ENCODE measurements at places on chromosomes 4 and X. TPM values are rescaled to one million over a fixed set of nuclear protein-coding genes. Genes with fewer than 3 reads are reported as not detected.
A peak's percentile ranks its signal among the peaks of the same experiment; 100 is the strongest.

Gene CAMK2D
- 84.9 TPM for polyA plus RNA-seq

Gene RIBC1
- not detected for polyA plus RNA-seq

Gene MAML3
- polyA plus RNA-seq = 1.4 TPM

Gene MED12
- 10.9 TPM for polyA plus RNA-seq

- H3K4me3 ChIP-seq = no peak overlapping the region
- H3K4me1 ChIP-seq = no peaks in the 10 kb centered on the region
- H3K27me3 ChIP-seq = peaks cover 24% of the 10 kb centered on the region
- no peak overlapping the region for H3K27ac ChIP-seq
These were observed 29.3 kb upstream of the CT47A1 start for GRCh38 chrX:121014826-121015225.

Gene SMIM10L2A
- polyA plus RNA-seq = not detected

- no peak for DNase-seq
- no peaks in the 10 kb centered on the region for H3K27me3 ChIP-seq
- H3K4me3 ChIP-seq = no peak overlapping the region
- no peak overlapping the region for H3K27ac ChIP-seq
- H3K4me1 ChIP-seq = no peaks in the 10 kb centered on the region
These were observed 283.6 kb downstream of the ARHGAP10 start for GRCh38 chr4:148015468-148015867.

DNA sequence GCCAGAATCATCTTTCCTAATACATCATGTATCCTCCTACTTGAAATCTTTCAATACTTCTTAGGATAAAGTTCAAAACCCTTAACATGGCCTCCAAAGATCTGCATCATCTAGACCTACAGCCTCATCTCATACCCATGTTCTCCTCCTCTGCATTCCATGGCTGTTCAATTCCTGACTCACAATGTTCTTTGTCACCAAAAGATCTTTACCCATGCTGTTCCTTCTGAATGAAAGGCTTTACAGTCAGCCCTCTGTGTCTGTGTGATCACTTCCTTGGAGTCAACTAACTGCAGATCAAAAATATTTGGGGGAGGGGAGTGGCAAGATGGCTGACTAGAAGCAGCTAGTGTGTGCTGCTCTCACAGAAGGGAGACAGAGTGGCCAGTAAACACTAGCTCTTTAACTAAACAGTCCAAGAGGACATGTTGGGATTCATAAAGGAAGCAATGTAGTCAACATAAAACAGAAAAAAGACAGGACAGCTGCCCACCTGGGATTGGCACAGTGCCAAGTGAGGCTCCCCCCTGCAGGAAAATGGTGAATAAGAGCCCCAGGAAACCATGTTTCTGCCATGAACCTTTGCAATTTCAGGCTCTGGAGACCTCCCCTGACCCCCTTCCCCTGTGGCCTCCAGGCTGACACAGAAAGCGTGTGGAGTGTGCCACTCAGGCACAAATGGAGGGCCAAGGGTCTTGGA lies 31.9 kb downstream of the CBR4 start:
- peaks cover 20% of the 10 kb centered on the region for H3K36me3 ChIP-seq
- no peaks in the 10 kb centered on the region for H3K4me1 ChIP-seq
- no peak for DNase-seq
- no peak overlapping the region for H3K4me3 ChIP-seq
- H3K27me3 ChIP-seq = no peaks in the 10 kb centered on the region

Gene CRMP1
- 3.5 TPM for polyA plus RNA-seq

- H3K36me3 ChIP-seq = no peaks in the 10 kb centered on the region
- no peak overlapping the region for H3K4me3 ChIP-seq
- no peak overlapping the region for H3K27ac ChIP-seq
- peaks cover 35% of the 10 kb centered on the region for H3K27me3 ChIP-seq
- no peak for DNase-seq
- H3K4me1 ChIP-seq = no peaks in the 10 kb centered on the region
These were observed 19.1 kb upstream of the KIAA0232 start for GRCh38 chr4:6763330-6763851.

GRCh38 chrX:84933956-84934556 lies 69.6 kb upstream of the APOOL start:
- no peak for DNase-seq
- H3K4me3 ChIP-seq = no peak overlapping the region
- no peak overlapping the region for H3K27ac ChIP-seq

GRCh38 chr4:78780093-78780492 lies 3.9 kb downstream of the BMP2K start:
- H3K4me3 ChIP-seq = no peak overlapping the region
- H3K27me3 ChIP-seq = no peaks in the 10 kb centered on the region
- H3K4me1 ChIP-seq = peaks cover 5% of the 10 kb centered on the region

DNA sequence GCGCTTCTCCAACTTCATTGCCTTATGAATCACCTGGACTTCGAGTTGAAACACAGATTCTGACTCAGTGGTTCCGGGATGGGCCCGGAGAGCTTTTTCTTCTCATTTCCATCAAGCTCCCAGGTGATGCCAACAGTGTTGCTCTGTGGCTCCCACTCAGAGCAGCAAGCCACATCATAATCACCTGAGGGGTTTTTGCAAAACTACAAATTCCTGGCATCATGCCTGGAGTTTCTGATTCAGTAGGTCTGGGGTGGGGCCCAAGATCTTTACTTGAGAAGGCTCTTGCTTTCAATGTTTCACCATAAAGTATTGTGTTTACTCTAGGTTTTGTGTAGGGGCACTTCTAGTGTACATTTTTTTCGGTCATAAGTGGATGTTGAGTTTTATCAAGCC lies 7.0 kb downstream of the MTM1 start:
- H3K27me3 ChIP-seq = no peaks in the 10 kb centered on the region
- DNase-seq = no peak
- H3K36me3 ChIP-seq = no peaks in the 10 kb centered on the region
- peak overlapping the region; percentile 71 for H3K27ac ChIP-seq
- peak overlapping the region; percentile 38 for H3K4me3 ChIP-seq
- peaks cover 31% of the 10 kb centered on the region for H3K4me1 ChIP-seq

DNA sequence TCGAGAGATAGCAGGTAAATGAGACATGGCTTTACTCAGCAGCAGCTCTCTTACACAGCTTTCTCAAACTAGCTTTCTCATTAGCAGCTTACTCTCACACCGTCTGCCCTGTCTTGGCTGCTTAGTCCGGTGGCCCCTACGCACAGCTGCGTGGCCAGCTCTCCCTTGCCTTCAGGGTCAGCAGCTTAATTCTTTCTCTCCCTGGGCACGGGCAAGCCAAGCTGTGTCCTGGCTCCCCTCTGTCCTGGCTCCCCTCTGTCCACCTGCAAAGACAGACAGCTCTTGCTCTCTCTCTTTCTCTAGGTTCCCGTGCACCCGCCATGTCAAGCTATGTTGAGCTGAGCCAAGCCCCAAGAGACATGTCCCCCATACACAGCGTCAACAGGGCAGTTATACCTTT lies 39.4 kb downstream of the ZNF185 start:
- H3K27me3 ChIP-seq = peaks cover 13% of the 10 kb centered on the region
- no peak overlapping the region for H3K27ac ChIP-seq
- no peaks in the 10 kb centered on the region for H3K36me3 ChIP-seq
- no peak for DNase-seq
- H3K4me1 ChIP-seq = peaks cover 7% of the 10 kb centered on the region
- no peak overlapping the region for H3K4me3 ChIP-seq

DNA sequence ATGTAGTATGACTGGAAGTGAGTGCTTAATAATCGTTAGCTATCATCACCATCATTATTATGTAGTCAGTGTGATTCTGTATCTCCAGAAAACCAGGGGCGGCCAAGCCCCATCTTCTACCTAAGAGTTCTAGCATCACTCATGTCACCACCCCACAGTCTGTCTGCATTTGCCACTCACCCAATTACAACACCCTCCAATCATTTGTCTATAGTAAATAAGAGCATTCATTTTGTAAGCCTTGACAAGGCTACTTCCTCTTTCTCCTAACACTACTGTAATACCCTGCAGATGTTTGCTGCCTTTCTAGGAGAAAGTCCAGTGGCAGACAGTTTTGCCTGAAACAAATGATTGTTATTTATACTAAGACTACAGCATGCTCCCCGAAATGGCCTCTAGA lies 15.8 kb upstream of the IL21 start:
- no peak for DNase-seq
- H3K27me3 ChIP-seq = peaks cover 5% of the 10 kb centered on the region
- H3K27ac ChIP-seq = no peak overlapping the region
- no peaks in the 10 kb centered on the region for H3K4me1 ChIP-seq

Gene GPRASP1
- 2.6 TPM for polyA plus RNA-seq

DNA sequence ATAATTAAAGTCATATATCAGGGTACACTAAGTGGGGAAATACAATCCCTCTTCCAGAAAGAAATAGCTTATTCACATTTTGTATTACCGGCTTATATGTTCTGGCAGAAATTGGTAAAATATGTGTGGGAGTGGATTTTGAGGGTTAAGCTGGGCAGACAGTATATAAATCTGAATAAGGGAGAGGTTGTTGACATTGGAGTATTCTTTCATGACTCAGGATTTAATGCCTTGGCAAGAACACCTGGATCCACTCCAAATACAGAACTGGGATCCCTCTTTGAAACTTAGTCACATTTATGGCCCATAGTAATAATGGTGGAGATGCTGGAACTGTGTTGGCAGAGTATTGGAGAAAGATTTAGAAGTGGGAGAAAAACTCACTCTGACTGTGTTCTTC lies 54.3 kb upstream of the TET2 start:
- no peak overlapping the region for H3K27ac ChIP-seq
- H3K36me3 ChIP-seq = peaks cover 12% of the 10 kb centered on the region
- DNase-seq = no peak
- no peaks in the 10 kb centered on the region for H3K27me3 ChIP-seq

Gene CXorf65
- 2.0 TPM for polyA plus RNA-seq

Gene CTAG1B
- not detected for polyA plus RNA-seq

- no peak for DNase-seq
- no peaks in the 10 kb centered on the region for H3K36me3 ChIP-seq
- no peak overlapping the region for H3K4me3 ChIP-seq
These were observed 13.7 kb downstream of the LINC00632 start for GRCh38 chrX:140723121-140723715.

- no peaks in the 10 kb centered on the region for H3K27me3 ChIP-seq
- no peak for DNase-seq
- peaks cover under 1% of the 10 kb centered on the region for H3K4me1 ChIP-seq
These were observed 37.6 kb upstream of the GLRA2 start for GRCh38 chrX:14491689-14492088.

DNA sequence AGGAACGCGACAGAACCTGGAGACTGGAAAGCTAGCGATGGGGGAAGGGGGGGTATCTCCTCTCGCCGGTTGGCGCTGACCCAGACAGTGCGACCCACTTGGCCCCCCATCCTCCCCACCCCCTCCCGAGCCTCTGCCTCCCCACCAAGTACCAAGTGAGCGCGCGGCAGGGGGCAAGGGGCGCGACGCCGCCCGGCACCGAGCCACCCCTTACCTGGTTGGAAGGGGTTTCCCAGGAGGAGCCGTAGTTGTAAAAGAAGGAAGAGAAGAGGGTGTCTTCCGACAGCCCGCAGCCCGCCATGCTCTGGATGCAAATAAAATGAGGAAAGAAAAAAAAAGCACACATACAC lies 112.2 kb downstream of the DHX15 start:
- peak overlapping the region; percentile 92 for H3K4me3 ChIP-seq
- peaks cover 32% of the 10 kb centered on the region for H3K4me1 ChIP-seq
- peak overlapping the region; percentile 75 for H3K27ac ChIP-seq

DNA sequence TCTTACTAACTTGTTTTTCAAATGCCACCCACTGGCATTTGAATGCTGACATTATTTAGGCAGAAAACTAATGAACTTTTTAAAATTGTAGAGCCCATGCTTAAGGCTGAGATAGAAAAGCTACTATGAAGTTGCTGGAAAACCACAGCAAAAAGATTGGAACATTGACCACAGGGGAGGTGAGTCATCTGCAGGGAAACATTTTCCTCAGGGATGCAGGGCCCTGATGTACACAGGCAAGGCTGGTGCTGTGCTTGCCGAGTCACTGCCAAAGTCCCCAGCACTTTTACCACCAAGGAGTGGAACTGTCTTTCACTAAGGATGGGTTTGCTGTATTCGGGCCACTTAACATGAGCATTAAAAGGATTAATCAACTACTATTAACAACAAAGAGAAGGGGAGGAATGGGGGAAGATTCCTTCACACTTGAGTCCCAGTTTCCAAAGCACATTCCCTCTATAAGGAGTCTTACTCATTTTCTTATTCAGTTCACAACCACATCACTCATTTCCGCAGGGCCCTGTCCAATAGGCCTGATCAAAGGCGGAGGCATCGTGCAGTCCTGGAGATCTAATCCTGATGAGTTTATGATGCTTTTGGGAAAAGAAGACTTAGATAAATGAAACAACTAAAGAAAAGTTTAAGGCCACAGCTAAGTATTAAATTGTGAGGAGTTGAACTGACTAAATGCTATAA lies 202.9 kb upstream of the NPY2R start:
- H3K27me3 ChIP-seq = peaks cover 4% of the 10 kb centered on the region
- no peak overlapping the region for H3K4me3 ChIP-seq
- no peaks in the 10 kb centered on the region for H3K4me1 ChIP-seq
- no peaks in the 10 kb centered on the region for H3K36me3 ChIP-seq
- DNase-seq = no peak

Gene SHROOM2
- not detected for polyA plus RNA-seq

DNA sequence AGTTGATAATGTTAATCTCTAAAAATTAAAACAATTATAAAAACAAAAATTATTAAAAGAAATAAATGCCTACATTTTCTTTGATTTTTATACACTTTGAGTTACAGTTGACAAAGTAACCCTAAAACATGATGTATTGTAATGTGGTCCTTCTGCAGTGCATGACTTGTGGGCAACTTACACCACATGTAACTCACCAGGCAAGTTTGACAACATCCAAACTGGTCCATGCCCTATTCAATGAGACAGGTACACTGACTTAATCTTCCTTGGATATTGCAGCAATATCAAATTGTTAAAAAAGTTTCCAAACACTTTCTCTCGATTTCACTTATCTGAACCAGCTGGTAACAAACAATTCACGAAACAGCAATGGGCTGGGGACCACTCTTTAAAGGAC lies 81.5 kb downstream of the FTHL17 start:
- no peaks in the 10 kb centered on the region for H3K36me3 ChIP-seq
- no peaks in the 10 kb centered on the region for H3K4me1 ChIP-seq
- peaks cover 8% of the 10 kb centered on the region for H3K27me3 ChIP-seq
- no peak overlapping the region for H3K27ac ChIP-seq
- no peak for DNase-seq

DNA sequence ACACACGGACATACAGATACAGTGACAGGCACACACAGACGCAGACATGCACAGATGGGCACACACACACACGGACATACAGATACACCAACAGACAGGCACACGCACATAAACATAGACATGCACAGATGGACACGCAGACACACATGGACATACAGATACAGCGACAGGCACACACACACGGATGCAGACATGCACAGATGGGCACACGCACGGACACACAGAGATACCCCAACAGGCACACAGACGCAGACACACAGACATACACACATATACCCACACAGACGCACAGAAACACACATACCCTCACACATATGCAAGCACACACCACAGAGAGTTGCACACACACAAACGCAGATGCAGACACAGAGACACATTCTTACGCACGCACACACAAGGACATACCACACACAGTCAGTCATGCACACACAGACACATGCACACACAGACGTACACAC lies 24.4 kb upstream of the SLC25A6 start:
- no peak overlapping the region for H3K4me3 ChIP-seq
- peaks cover 34% of the 10 kb centered on the region for H3K36me3 ChIP-seq
- DNase-seq = no peak
- peaks cover 18% of the 10 kb centered on the region for H3K4me1 ChIP-seq
- no peaks in the 10 kb centered on the region for H3K27me3 ChIP-seq
